HFFc6 (cell line): ENCODE measurements at places on chromosomes 4 and X. TPM values are rescaled to one million over a fixed set of nuclear protein-coding genes. Genes with fewer than 3 reads are reported as not detected.

GRCh38 chr4:138182838-138183426 is 59.2 kb downstream of the SLC7A11 start:
- H3K4me1 ChIP-seq: peaks cover 44% of the 10 kb centered on the region
- H3K27ac ChIP-seq: peak overlapping the region; percentile 8; the same call in 1 of the 2 replicates
- peak; percentile 66 for DNase-seq
- no peaks in the 10 kb centered on the region for H3K27me3 ChIP-seq

DNAAF6 gene
- not detected in 3 replicates for total RNA-seq

GRCh38 chr4:86595426-86595805 is 1.3 kb downstream of the PTPN13 start:
- H3K27ac ChIP-seq: peak overlapping the region; percentile 99
- H3K27me3 ChIP-seq: peaks cover 5% of the 10 kb centered on the region; the same call in 1 of the 2 replicates
- peaks cover 59% of the 10 kb centered on the region for H3K4me1 ChIP-seq
- H3K36me3 ChIP-seq: no peaks in the 10 kb centered on the region; the same call in 1 of the 2 replicates
- peak overlapping the region; percentile 96 for H3K4me3 ChIP-seq
- peak; percentile 50 for DNase-seq

DNA sequence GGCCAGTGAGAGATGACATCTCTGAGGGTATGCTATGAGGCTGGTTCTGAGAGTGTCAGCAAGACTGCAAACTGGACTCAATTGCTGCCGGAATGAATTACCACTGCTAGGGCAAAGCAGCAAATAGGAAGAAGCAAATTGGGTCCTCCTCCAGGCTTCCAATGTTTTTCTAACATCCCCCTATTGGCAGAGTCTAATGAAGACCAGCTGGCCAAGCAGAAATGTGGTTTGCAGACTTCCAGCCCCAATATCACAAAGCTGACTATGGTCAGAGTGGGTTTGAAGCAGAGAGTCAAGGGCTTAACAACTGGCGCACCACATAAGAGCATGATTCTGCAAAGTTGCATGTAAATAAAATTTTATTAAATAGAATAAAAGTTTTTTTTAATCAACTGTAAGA is 225.4 kb upstream of the GLRA2 start:
- H3K36me3 ChIP-seq: no peaks in the 10 kb centered on the region
- no peak for DNase-seq
- no peaks in the 10 kb centered on the region for H3K27me3 ChIP-seq
- no peak overlapping the region for H3K27ac ChIP-seq

DNA sequence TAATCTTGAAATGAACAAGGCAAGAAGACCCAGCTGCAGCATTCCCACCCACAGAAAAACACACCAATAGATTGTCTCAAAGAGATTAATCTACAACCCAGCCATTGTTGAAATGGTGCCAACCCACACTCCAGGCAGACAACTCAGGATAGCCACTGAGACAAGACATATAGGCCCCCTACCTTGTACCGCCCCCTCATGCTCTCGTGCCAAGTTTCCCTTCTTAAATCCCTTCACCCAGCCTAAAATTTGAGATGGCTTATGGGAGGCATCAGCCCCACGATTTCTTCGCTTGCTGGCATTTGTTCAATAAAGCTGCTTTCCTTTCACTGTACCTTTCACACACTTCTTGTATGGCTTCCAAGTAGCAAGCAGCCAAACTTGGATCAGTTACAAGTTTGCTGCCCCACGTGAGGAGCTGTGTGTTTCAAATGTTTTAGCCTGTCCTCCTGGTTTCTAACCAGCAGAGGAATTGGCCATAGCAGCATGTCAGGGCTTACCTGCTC is 1754.1 kb downstream of the C4orf33 start:
- no peak overlapping the region for H3K27ac ChIP-seq
- peaks cover 3% of the 10 kb centered on the region for H3K27me3 ChIP-seq
- no peaks in the 10 kb centered on the region for H3K36me3 ChIP-seq
- no peak for DNase-seq
- H3K4me1 ChIP-seq: no peaks in the 10 kb centered on the region
- H3K4me3 ChIP-seq: no peak overlapping the region

BEND4 gene
- total RNA-seq: not detected in 3 replicates

- H3K27ac ChIP-seq: no peak overlapping the region
- no peaks in the 10 kb centered on the region for H3K4me1 ChIP-seq
- H3K36me3 ChIP-seq: no peaks in the 10 kb centered on the region
These were observed 85.6 kb upstream of the CXorf66 start for GRCh38 chrX:140050906-140051305.

- H3K27me3 ChIP-seq: peaks cover 6% of the 10 kb centered on the region
- no peak overlapping the region for H3K4me3 ChIP-seq
- H3K27ac ChIP-seq: no peak overlapping the region
- no peaks in the 10 kb centered on the region for H3K4me1 ChIP-seq
- DNase-seq: no peak
- H3K36me3 ChIP-seq: no peaks in the 10 kb centered on the region
These were observed 13.2 kb upstream of the PGRMC1 start for GRCh38 chrX:119222932-119223331.

- peaks cover 26% of the 10 kb centered on the region for H3K36me3 ChIP-seq
- peaks cover 7% of the 10 kb centered on the region; the same call in 1 of the 2 replicates for H3K4me1 ChIP-seq
- DNase-seq: no peak
- no peak overlapping the region for H3K4me3 ChIP-seq
- no peak overlapping the region for H3K27ac ChIP-seq
These were observed 15.4 kb downstream of the VAMP7 start for GRCh38 chrX:155896512-155896911.

CABS1 gene
- not detected in 3 replicates for total RNA-seq

DNA sequence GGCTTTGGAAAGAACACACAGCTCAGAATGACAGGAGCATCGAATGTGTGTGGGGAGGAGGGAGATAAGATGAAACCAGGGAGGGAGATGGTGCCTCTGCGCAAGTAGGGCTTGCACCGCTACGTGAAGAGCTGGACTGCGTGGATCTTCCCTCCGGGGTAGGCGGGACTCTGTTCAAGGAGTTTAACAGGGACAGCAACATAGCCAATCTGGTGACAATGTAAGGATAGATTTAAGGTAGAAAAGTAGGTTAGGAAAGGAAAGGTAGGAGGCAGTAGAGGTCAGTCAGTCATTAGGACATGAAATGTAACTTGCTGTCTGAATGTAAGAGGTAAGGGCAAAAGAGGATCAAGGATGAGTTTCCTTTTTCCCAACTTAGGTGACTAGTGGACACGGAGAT is 152.5 kb downstream of the DCTD start:
- 0 out of 2 replicates have a peak, but pooled peaks cover 5% of the 10 kb centered on the region for H3K36me3 ChIP-seq
- H3K4me1 ChIP-seq: peaks cover 38% of the 10 kb centered on the region
- H3K27me3 ChIP-seq: no peaks in the 10 kb centered on the region; the same call in none of the 2 replicates
- no peak overlapping the region for H3K4me3 ChIP-seq

DNA sequence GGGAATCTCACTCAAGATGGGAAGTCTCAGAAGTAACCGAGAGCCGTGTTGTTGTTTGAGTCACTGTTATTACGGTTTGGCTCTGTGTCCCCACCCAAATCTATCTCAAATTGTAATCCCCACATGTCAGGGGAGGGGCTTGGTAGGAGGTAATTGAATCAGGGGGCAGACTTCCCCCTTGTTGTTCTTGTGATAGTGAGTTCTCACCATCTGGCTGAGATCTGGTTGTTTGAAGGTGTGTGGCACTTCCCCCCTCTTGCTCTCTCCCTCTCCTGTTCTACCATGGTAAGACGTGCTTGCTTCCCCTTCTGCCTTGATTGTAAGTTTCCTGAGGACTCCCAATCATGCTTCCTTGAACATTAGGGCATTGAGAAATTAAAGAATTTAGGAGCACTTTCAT is 37.0 kb downstream of the HAND2 start:
- H3K4me3 ChIP-seq: no peak overlapping the region
- no peaks in the 10 kb centered on the region for H3K36me3 ChIP-seq
- H3K27me3 ChIP-seq: peaks cover 27% of the 10 kb centered on the region
- no peak for DNase-seq

GRCh38 chr4:112282860-112283667 is 2.6 kb downstream of the TIFA start:
- H3K27ac ChIP-seq: no peak overlapping the region
- H3K4me3 ChIP-seq: no peak overlapping the region
- DNase-seq: no peak
- peaks cover 2% of the 10 kb centered on the region for H3K27me3 ChIP-seq
- no peaks in the 10 kb centered on the region for H3K36me3 ChIP-seq

- H3K4me3 ChIP-seq: no peak overlapping the region
- H3K36me3 ChIP-seq: no peaks in the 10 kb centered on the region
- H3K27me3 ChIP-seq: no peaks in the 10 kb centered on the region; the same call in 1 of the 2 replicates
- no peaks in the 10 kb centered on the region for H3K4me1 ChIP-seq
These were observed 584.3 kb upstream of the SMIM31 start for GRCh38 chr4:164169591-164169990.

PAGE4 gene
- total RNA-seq: not detected in 3 replicates

DNA sequence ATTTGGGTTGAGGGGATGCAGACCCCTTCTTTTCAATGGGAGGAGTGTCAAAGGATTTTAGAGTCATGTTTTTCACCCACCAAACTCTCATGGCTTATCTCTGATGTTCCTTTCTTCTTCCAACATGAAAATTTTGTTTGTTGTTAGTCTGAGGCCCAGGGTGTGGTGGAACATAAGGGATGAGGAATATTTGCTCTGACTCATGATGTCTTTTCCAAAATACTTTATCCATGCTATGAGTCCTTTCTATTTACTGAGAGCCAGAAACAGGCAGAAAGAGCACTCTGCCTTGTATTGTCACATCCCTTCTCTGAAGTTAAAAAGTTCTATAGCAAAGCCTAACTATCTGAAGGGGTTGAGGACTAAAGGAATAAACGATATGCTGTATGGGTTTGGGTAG is 61.6 kb upstream of the GYPA start:
- H3K4me1 ChIP-seq: no peaks in the 10 kb centered on the region
- H3K36me3 ChIP-seq: no peaks in the 10 kb centered on the region
- no peak overlapping the region for H3K4me3 ChIP-seq
- DNase-seq: no peak
- H3K27me3 ChIP-seq: no peaks in the 10 kb centered on the region
- H3K27ac ChIP-seq: no peak overlapping the region
